Esophagus muscularis mucosa (tissue), 4 donors: ENCODE measurements at places on chromosomes 2 and 18. TPM values are rescaled to one million over a fixed set of nuclear protein-coding genes. Genes with fewer than 3 reads are reported as not detected.

DNA sequence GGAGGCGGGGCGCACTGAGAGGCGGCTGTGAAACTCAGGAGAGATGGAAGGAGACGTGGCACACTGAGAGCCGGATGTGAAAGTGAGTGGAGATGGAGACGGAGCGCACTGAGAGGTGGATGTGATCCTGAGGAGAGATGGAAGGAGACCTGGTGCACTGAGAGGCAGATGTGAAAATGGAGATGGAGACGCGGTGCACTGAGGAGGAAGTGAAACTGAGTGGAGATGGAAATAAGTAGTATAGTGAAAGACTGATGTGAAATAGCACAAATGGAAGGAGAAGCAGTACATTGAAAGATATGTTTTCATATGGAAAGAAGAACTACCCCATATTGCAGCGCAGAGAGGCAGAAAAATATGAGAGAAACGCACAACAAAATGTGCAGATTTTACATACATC lies 281.6 kb upstream of the RGPD4 start:
- H3K4me1 ChIP-seq, result no peaks in the 10 kb centered on the region
- H3K27me3 ChIP-seq, result no peaks in the 10 kb centered on the region

- no peak overlapping the region for H3K4me3 ChIP-seq
- no peak for DNase-seq
- no peaks in the 10 kb centered on the region for H3K27me3 ChIP-seq
- H3K4me1 ChIP-seq, result peaks cover 15% of the 10 kb centered on the region
Measured at GRCh38 chr2:109377976-109378375, 235.8 kb downstream of the SEPTIN10 start.

DNA sequence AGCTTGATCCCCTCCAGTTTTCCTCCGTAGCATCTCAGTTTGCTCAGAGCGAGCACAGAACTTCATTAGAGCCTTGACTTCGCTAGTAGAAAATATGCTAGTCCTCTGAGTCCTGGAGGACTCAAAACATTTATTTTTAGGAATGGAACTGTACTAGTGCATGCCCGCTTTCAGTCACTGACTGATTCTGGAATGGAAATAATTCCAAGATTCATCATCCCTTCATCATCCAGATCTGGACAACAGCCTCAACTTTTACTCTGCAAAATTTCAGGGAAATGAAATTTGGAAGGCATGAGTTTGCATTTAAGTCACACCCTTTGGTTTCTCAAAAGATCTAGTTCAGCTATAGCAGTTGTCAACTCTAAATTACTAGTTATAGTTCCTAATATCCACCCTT lies 304.6 kb downstream of the XIRP2 start:
- DNase-seq, result no peak
- no peaks in the 10 kb centered on the region for H3K27me3 ChIP-seq
- peaks cover 39% of the 10 kb centered on the region for H3K4me1 ChIP-seq
- H3K36me3 ChIP-seq, result no peaks in the 10 kb centered on the region

- no peaks in the 10 kb centered on the region for H3K36me3 ChIP-seq
- H3K4me3 ChIP-seq, result no peak overlapping the region
- H3K27ac ChIP-seq, result no peak overlapping the region
- H3K4me1 ChIP-seq, result no peaks in the 10 kb centered on the region
- no peak for DNase-seq
Measured at GRCh38 chr2:44005846-44006245, 10.1 kb upstream of the LRPPRC start.

- no peak overlapping the region for H3K27ac ChIP-seq
- no peak for DNase-seq
- no peaks in the 10 kb centered on the region for H3K36me3 ChIP-seq
- no peaks in the 10 kb centered on the region for H3K27me3 ChIP-seq
- no peak overlapping the region for H3K4me3 ChIP-seq
Measured at GRCh38 chr18:42530276-42530675, 575.2 kb downstream of the PIK3C3 start.

- H3K27ac ChIP-seq, result no peak overlapping the region
- no peaks in the 10 kb centered on the region for H3K4me1 ChIP-seq
- no peaks in the 10 kb centered on the region for H3K36me3 ChIP-seq
- no peak for DNase-seq
- H3K4me3 ChIP-seq, result no peak overlapping the region
Measured at GRCh38 chr2:150429384-150429961, 58.0 kb downstream of the RND3 start.

- no peaks in the 10 kb centered on the region for H3K36me3 ChIP-seq
- peaks cover 6% of the 10 kb centered on the region for H3K4me1 ChIP-seq
- no peak for DNase-seq
- H3K27ac ChIP-seq, result no peak overlapping the region
- H3K27me3 ChIP-seq, result no peaks in the 10 kb centered on the region
Measured at GRCh38 chr2:8312861-8313830, 368.7 kb upstream of the ID2 start.

DNA sequence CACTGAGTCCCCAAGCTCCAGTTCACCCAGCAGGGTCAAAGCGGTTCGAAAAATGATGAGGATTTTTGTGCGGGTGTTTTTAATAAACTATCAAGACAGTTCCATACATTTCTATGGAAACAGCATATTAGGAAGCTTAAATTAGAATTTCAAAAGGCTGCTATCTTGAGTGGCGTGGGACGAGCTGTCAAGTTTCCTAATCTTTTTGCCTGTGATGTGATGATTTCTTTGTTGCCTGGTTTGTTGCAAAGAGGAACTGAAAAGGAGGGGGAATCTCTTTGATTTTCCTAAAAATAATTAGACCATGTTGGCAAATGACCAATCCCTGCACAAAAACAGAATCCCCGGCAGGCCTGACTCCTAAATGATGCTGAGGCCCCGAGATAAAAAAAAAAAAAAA lies 66.1 kb upstream of the ATG16L1 start:
- DNase-seq, result no peak
- no peak overlapping the region for H3K27ac ChIP-seq
- no peaks in the 10 kb centered on the region for H3K4me1 ChIP-seq
- no peaks in the 10 kb centered on the region for H3K27me3 ChIP-seq
- H3K36me3 ChIP-seq, result no peaks in the 10 kb centered on the region
- H3K4me3 ChIP-seq, result no peak overlapping the region

- H3K27me3 ChIP-seq, result no peaks in the 10 kb centered on the region
- H3K27ac ChIP-seq, result no peak overlapping the region
- H3K4me3 ChIP-seq, result no peak overlapping the region
- no peak for DNase-seq
- no peaks in the 10 kb centered on the region for H3K36me3 ChIP-seq
Measured at GRCh38 chr2:223625652-223626051, 23.5 kb upstream of the SCG2 start.

DNA sequence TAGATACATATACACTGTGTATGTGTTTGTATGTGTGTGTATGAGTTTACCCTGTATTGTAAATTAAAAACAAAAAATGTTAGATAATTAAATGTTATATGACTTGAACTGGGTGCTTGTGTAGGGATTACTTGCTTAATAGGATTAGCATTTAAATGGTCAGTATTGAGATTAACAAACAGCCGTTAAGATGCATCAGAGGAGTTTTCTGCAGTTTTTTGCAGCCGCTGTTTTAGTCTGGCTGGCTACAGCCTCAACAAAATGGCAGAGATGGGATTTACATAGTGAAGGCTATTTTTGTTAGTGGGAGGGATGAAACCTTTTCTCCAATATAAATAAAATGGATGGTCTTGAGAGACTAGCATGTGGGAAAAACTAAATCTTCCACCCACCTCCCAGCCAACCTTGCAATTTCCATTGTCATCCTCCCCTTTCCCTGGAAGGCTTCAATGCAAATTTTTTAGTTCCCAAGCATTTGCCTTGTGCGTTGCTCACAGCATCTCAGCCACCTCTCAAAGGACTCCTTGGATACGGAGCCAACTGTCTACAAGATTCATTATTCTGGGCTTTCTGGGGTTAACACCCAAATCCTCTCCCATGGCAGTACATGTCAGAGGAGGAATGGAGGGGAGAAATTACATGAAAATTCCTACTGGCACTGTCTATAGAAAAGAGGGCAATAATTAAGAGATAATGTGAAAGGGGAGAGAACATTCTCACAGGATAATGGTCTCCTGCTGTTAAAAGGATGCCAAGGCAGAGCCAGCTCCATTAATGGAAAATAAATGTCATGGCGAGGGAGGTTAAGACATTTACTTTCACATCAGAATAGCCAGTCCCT lies 351.9 kb downstream of the CDH2 start:
- H3K4me3 ChIP-seq, result no peak overlapping the region
- no peak overlapping the region for H3K27ac ChIP-seq
- DNase-seq, result no peak
- H3K36me3 ChIP-seq, result no peaks in the 10 kb centered on the region
- no peaks in the 10 kb centered on the region for H3K4me1 ChIP-seq

DNA sequence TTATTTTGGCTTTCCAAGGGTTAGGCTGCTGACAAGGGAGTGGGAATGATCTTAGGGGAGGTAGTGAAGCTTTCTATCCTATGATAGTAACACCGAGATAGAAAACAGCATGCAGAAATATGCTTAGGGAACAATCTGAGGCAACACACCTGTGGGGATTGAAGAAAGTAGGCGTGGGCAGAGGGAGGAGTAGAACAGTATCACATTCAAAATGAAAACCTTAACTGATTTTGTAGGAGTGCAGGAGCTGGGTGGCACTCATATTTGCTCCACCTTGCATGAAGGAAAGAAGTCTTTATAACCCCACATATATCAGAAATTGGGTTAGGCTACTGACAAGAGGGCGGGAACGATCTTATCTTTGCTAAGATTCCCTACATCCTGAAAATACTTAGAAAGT lies 762.2 kb upstream of the CNTNAP5 start:
- no peaks in the 10 kb centered on the region for H3K36me3 ChIP-seq
- no peak overlapping the region for H3K27ac ChIP-seq
- DNase-seq, result no peak
- H3K4me1 ChIP-seq, result no peaks in the 10 kb centered on the region
- H3K27me3 ChIP-seq, result no peaks in the 10 kb centered on the region

DNA sequence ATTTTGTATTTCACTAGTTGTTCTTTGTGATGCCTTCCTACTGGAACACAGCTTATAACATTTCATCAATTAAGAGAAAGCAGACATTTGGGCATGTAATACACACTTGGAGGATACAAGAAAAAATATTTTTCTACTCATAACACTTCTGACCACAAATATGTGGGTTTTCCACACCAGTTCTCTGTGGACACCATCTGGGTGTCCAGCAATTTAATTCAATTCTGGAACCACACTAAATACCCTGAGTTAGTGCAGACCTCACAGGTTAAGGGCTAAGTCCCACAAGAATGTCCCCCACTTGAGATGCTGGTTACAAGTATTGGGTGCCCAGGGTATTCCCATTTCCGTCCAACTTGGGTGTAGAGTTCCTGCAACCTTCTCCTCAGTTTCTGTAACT lies 91.1 kb upstream of the SKOR2 start:
- H3K4me3 ChIP-seq, result no peak overlapping the region
- H3K27ac ChIP-seq, result no peak overlapping the region
- DNase-seq, result peak; percentile 64
- no peaks in the 10 kb centered on the region for H3K36me3 ChIP-seq

DNA sequence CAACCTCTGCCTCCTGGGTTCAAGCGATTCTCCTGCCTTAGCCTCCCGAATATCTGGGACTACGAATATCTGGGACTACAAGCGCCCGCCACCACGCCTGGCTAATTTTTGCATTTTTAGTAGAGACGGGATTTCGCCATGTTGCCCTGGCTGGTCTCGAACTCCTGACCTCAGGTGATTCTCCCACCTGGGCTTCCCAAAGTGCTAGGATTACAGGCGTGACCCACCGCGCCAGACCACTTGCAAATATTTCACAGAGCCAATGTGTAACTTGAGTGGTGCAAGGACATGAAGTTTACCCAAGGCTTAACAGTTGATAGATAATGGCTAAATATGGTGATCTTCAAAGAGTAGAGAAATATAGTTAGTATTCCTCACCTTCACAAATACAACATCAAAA lies 14.1 kb upstream of the MTIF2 start:
- no peak for DNase-seq
- no peaks in the 10 kb centered on the region for H3K36me3 ChIP-seq
- no peaks in the 10 kb centered on the region for H3K27me3 ChIP-seq
- H3K4me3 ChIP-seq, result peak overlapping the region; percentile 66
- peaks cover 34% of the 10 kb centered on the region for H3K4me1 ChIP-seq

GRCh38 chr2:78870343-78870967 lies 155.0 kb upstream of the REG3G start:
- H3K36me3 ChIP-seq, result no peaks in the 10 kb centered on the region
- no peaks in the 10 kb centered on the region for H3K4me1 ChIP-seq
- no peak overlapping the region for H3K4me3 ChIP-seq

DNA sequence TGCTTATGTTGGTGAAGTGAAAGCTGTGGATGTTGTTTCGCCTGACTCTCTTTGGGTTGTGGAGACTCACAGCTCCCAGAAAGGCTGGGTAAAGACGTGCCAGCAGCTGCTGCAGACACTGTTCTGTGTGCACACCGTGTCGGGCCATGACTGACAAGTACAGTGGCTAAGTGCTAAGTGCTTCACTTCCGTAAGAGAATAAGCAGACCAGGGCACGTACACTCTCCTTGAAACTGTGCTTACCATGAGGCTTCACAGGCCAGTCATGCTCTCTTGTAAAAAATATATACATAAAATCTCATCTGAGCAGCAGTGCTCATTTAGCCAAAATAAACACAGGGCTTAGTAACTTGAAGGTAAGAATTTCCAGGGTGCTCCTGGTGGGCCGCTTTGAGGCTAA lies 86.0 kb downstream of the NRP2 start:
- peaks cover 3% of the 10 kb centered on the region for H3K36me3 ChIP-seq
- no peak overlapping the region for H3K4me3 ChIP-seq
- H3K27me3 ChIP-seq, result no peaks in the 10 kb centered on the region

DNA sequence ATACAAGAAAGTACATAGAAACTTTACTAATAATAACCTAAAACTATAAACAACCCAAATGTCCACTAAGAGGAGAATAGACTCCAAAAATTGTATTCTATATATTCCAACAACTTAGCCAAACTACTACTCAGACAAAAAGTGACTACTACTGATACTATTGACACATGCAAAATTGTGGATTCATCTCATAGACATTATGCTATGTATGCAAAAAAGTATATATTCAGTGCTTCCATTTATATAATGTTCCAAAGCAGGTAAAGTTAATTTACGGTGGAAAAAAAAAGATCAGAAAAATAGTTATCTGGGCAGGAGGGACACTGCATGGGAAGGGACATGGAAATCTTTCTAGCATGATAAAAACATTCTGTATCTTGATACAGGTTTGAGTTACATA lies 62.0 kb upstream of the SRD5A2 start:
- no peak overlapping the region for H3K4me3 ChIP-seq
- no peaks in the 10 kb centered on the region for H3K36me3 ChIP-seq
- H3K27ac ChIP-seq, result no peak overlapping the region
- no peak for DNase-seq

DNA sequence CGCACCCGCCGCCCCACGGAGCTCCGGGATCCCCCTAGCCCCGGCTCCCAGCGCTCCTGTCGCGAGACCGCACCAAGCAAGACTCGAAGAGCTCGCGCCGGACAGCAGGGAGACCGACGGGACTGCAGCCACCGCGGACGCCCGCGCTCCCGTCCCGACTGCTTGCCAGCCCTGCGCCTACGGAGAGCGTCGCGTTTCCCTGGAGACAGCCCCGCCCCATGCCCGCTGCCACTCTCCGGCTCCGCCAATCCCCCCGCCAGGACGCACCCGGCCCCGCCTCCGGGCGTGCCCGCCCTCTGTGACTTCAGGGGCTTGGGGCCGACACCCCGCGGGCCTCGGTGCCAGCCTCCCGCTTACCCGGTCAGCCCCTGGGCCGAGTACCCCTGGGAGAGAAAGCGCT lies at the start of gene ANKMY1:
Gene ANKMY1, minus strand, starts transcription at position 181 of the 400 bp plus-strand sequence. CDS start 653 bp downstream, outside the sequence.
- H3K4me3 ChIP-seq, result peak within 1 kb of the TSS; percentile 53
- H3K27ac ChIP-seq, result no peak within 1 kb of the TSS
- H3K36me3 ChIP-seq, result no peaks in the 10 kb centered on the region
- no peaks in the 10 kb centered on the region for H3K27me3 ChIP-seq
- H3K4me1 ChIP-seq, result peaks cover 51% of the 10 kb centered on the region

Gene HRH4
- total RNA-seq, result not detected

Gene PCARE
- not detected for total RNA-seq

Gene COL5A2
- 51.2 TPM for total RNA-seq

Gene UGT1A10
- not detected for total RNA-seq

Gene DCAF17
- total RNA-seq, result 12.0 TPM

Gene ELOA2
- not detected for total RNA-seq
